Activated T-cell treated with anti-CD3 and anti-CD28 coated beads, Interleukin-2, amount 50 U/mL, for 48 hours (primary cell): ENCODE measurements at places on chromosomes 7 and 10.

DNA sequence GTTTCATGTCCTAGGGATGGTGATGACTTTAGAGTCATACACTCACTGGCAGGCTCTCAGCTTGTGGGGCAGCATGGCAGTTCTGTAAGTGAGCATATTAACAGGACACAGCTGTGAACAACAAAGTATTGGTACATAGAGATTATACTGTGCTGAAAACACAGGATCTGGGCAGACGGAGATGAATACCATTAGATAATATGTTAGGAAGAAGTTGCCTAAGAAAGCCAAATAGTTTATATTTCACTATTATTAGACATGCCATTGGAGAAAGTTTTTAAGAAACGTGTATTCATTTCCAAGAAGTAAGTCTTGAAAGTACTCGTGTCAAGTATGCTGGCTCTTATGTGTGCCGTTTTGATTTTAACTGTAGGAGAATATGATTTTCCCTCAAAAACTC, 274.5 kb downstream of the INHBA start:
- DNase-seq: no peak

DNA sequence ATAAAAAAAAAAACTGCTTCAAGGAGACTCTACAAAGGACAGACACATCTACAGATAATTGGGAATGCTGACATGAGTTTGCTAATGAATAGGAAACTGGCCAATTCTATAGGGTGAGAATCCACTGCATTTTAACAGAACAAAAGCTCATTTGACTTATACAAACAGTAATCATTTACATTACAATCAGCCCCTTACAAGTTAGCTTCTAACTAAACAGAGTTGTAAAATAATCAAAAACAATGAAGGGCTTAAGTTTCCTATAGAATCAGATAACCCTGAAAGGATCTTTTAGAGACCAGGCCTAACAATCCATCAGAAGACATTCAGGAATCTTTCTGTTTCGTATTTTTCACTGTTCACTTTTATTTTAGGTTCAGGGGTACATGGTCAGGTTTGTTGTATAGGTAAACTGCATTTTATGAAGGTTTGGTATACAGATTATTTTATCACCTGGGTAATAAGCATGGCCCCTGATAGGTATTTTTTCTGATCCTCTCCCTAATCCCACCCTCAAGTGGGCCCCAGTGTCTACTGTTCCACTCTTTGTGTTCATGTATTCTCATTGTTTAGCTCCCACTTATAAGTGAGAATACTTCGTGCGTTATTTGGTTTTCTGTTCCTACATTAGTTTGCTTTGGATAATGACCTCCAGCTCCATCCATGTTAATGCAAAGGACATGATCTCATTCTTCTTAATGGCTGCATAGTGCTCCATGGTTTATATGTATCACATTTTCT, 131.3 kb upstream of the NOBOX start:
- DNase-seq: no peak

DNA sequence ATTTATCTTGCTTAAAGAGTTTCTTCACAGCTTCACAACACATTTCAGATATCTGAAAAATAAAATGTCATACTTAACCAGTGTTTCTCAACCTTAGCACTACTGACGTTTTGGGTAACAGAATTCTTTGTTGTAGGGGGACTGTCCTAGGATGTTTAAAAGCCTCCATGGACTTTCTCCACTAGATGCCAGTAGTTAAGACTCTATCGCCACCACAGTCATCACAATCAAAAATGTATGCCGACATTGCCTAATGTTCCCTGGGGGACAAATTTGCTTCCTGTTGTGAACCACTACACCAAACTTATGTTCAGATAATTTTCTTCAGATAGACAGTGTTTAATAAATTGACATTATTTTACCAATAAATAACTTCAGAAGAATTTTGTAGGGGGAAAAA, 13.4 kb downstream of the NOC3L start:
- no peak for DNase-seq

GRCh38 chr7:83850125-83850524, 201.2 kb upstream of the SEMA3E start:
- DNase-seq: no peak

- DNase-seq: no peak
Measured at GRCh38 chr10:123576706-123577105, 89.4 kb upstream of the GPR26 start.

DNA sequence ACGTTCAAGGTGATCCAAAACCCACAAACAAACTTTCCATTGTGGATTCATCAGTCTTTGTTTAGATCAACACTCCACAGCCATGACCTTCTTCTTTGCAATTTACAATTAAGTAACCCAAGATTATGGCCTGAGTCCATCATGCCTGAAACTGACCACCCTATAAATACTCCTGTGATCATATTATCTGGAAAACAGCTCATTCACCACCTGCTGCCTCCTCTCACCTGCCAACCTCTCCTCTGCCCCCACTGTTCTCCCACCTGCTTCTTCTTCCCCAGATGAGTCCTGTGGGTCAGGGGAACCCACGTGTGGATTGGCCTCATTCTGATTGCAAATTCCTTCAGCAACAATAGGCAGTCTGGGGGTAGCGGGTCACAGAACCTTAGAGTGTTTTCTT, 81.4 kb downstream of the ABLIM1 start:
- no peak for DNase-seq

- DNase-seq: no peak
Measured at GRCh38 chr10:82981137-82981723, 1106.2 kb downstream of the NRG3 start.

GRCh38 chr7:150731916-150732315, 5.3 kb upstream of the GIMAP5 start:
- no peak for DNase-seq

DNA sequence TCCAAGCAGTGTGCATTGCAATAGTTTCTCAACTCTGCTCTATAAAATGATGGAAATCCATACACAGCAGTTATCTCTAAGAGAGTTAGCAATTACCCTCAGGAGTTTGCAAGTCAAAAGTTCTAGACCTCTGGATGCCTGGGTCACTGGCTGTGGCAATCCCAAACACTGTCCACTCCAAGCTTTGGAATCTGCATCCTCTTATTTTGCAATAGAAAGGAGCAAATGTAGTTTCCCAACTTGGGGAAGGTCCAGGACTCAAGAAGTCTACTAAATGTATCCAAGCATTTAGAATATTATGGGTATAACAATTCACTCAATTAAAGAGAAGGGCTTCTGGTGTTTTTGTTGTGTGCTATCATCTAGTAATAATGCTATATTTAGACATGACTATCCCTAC, 131.3 kb upstream of the NRP1 start:
- DNase-seq: no peak

GRCh38 chr7:216360-217300, 24.3 kb downstream of the FAM20C start:
- DNase-seq: no peak

GRCh38 chr10:68103261-68103878, 5.9 kb upstream of the MYPN start:
- DNase-seq: no peak

DNA sequence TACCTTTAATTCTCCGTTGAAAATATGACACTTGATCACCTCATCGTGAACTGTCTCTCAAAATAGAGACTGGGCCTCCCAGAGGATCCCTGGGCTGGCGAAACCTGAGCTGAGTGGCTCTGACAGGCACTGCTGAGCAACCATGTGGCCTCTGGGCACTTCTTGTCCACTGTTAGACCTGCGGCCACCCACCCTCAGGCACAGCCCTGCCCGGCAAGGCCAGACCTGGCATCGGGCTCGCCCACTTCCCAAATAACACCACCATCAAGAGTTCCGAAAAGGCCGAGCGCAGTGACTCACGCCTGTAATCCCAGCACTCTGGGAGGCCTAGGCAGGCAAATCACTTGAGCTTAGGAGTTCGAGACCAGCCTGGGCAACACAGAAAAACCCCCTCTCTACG, 82.5 kb downstream of the COBL start:
- no peak for DNase-seq

- DNase-seq: peak; percentile 43
Measured at GRCh38 chr7:43071604-43072003, 40.8 kb upstream of the HECW1 start.

- DNase-seq: no peak
Measured at GRCh38 chr7:7799138-7799537, 80.7 kb upstream of the RPA3 start.

- no peak for DNase-seq
Measured at GRCh38 chr7:26278770-26279169, 12.9 kb upstream of the SNX10 start.

DNA sequence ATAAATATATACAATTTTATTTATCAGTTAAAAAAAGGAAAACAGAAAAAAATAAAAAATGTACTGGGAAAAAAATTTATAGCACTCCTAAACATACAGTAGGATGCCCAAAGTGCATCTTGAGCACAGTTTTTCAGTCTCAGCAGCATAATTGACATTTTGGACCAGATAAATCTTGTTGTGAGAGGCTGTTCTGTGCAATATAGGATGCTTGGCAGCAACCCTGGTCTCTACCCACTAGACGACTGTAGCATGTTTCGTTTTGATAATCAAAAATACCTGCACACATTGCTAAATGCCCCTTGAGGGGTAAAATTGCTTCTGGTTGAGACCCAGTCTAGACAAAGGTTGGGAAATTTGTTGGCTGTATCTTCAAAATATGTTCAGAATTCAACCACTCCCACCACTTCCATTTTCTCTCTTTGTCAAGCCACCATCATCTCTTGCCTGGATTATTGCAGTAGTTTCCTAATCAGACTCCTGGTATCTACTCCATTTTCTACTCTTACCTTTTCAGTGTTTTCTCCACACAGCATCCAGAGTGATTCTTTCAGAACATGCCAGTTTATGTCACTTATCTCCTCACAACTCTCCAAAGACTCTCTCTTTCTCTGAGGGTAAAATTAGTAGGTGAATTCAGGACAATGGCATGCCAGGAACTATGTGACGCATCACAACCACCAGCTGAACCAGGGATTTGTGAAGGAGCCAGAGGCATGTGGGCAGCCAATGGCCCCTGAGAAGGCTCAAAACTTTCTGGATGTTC, 91.4 kb downstream of the GPR85 start:
- DNase-seq: no peak

- no peak for DNase-seq
Measured at GRCh38 chr7:66839814-66840213, 81.2 kb upstream of the TMEM248 start.

GRCh38 chr7:47627580-47628283, 45.8 kb upstream of the TNS3 start:
- no peak for DNase-seq

GRCh38 chr10:58212622-58213021, 55.1 kb downstream of the IPMK start:
- DNase-seq: no peak

- DNase-seq: no peak
Measured at GRCh38 chr10:100025576-100025975, 15.8 kb upstream of the DNMBP start.

GRCh38 chr7:152354061-152354460, 81.7 kb downstream of the KMT2C start:
- DNase-seq: no peak

DNA sequence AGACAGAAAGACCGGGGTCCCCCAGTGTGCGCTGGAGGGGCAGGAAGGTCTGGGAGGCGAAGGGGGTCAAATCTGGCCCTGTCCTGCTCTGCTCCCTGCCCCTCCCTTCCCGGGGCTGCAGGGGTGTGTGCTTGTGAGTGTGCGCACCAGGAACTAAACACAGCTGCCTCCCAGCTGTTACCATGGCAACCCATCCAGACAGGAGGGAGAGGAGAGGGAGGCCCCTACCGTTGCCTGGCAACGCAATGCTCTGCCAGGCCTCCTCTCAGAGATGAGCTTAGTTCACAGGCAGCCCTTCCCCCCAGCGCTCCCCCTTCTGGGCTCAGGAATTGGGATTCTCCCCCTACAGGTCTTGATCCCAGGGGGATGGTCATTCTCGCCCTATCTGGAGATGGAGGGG, 6.1 kb downstream of the NYAP1 start:
- peak; percentile 37 for DNase-seq

- DNase-seq: no peak
Measured at GRCh38 chr7:1813394-1814088, 143.5 kb downstream of the ELFN1 start.

DNA sequence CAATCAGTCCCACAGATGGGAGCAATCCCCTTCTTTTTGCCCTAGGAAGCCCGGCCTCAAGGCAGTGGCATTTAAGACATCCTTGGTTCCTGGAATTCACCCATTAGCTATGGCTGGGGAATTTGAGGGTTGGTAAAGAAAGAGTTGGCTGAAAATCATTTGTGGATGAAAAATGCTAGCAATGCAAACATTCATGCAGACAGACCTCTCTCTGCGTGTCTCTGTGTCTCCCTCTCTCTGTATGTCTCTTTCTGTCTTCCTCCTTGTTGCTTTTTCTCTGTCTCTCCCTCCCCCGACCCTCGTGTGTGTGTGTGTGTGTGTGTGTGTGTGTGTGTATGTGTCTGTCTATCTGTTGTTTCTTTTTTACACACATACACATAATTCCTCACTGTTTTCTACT, 19.4 kb downstream of the LDB3 start:
- no peak for DNase-seq

DNA sequence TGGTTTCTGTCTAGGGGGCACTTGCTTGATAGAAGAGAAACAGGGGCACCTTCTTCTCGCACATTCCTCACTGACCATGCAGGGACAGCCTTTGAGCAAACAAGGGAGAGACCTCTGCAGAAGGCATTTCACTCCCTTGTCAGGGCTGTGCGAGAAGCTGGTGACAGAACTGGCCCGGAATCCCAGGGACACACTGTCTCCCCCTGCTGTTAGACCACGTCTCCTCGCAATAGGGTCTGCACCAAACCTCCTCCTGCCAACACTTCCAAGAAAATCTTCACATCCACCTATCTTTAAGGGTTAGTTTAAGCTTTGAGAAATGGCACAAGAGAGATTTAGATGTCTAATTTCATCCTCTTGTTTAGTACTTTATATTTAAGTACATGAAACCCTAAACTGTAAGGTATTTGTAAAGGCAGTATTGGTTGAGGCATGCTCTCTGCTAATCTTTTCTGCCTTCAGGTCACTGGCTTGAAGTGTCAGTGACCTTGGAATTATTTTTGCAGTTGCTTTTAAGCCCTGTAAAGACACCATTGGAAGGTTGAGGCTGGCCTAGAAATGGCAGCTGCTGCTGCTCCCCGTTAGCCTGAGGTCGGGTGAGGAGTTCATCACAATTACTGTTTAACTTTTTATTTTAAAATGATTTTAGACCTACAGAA, 37.0 kb downstream of the RBM20 start:
- peak; percentile 49 for DNase-seq

GRCh38 chr10:17476073-17476472, 21.7 kb upstream of the ST8SIA6 start:
- DNase-seq: no peak

GRCh38 chr10:124745673-124746072, 1.5 kb upstream of the FAM53B start:
- DNase-seq: no peak
